Renal cortical epithelial cell (primary cell): ENCODE measurements at places on chromosomes 4 and X.

DNA sequence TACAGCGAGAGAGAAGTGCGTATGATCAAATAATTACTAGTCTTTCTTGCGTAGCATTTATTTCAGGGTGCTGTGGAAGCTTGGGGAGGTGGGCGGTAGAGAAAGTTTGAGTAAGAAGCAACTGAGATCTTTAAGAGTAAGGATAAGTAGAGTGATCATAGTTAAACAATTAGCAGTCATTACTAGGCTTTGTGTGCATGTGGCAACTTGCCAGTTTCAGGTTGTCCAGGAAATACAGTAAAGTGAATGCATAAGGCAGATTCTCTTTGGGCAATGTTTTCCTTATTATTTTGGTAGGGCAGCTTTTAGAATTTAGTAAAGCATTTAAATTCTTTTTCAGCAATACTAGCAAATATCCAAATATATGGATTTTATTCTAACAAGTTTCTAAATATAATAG is 57.0 kb downstream of the HPGDS start:
- DNase-seq = no peak

- DNase-seq = peak; percentile 82
Observed at GRCh38 chr4:168648929-168649328, 152.1 kb downstream of the PALLD start.

DNA sequence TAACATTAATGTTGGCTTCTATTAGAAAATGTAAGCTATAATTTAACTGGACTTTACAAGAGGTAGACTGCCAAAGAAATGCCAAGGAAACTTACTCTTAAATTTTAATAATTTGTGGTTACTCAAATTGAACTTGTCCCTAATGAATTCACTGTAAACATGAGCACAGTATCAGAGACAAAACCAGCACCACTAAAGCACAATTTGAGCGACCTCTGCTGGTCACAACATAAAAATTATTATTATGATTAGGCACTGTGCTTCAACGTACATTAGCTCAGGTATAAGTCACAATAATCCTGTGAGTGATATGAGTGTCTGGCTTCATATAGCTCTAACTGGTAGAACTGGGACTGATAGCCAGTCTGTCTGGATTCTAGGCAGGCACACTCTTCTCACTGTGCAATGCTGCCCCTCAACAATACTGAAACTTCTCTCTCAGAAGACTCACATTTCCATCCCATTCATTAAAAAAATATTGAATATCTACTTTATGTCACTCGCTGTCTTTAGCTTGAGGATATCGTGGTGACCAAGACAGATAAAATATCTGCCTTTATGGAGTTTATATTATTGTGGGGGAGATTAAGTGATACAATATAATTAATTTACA is 8.0 kb downstream of the NUDT6 start:
- DNase-seq = peak; percentile 64

- no peak for DNase-seq
Observed at GRCh38 chr4:36011381-36011780, 232.9 kb downstream of the ARAP2 start.

DNA sequence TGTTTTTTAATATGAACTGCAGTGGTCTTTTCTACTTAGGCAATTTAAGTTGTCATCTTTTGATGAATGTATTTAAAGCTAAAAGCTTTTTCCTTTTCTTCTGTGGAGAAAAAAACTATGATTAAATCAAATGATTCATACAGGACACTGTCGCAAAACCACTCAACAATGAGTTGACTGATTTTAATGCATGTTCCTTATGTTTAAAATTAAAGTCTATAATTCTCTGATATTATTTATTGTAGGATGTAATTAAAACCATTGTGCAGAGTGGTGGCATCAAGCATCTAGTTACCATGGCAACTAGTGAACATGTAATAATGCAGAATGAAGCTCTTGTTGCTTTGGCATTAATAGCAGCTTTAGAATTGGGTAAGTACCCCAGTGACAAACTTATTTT is 172.5 kb downstream of the RAP1GDS1 start:
- no peak for DNase-seq

GRCh38 chr4:42361456-42361855 is 35.8 kb upstream of the SHISA3 start:
- peak; percentile 32 for DNase-seq

GRCh38 chrX:17737710-17737985 is 355 bp downstream of the SCML1 start:
- DNase-seq = no peak
